ENCODE measurements at places on chromosomes 16 and 17.

DNA sequence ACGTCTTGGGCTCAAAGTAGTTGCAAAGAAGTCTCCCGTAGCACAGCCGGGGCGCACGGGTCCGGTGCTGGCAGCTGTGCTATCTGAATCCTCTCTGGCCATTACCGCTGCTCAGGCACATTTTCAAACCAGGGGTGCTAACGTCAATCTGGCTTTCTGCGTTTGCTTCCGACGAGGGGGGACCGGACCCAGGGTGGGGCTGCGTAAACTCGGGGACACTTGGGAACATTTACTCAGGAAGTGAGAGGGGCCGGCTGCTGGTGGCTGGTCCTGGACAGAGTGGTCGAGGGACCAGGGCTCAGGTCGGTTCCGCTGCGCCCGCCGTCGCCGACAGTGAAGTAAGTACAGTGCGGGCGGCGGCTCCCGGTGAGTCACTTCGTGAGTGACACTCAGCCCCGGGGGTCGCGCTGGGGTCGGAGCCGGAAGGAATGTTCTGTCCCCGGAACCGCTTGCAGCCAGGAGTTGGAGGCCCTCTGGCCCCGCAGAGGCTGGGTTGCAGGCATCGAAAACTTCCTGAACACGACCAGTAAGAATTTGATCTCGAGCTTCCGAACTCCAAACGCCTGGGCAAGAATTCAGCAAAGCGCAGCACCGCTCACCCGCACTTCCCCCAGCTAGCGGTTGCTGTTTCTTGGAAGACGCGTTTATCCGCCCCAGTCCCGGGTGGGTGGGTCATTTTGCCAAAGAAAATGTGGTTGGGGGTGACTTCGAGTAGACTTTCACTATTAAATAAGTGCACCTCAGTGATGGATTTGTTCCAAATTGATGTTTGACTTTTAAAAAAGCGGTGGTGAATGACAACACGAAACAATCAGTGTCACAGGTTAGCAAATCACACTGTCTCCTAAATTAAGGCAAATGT, 1.4 kb upstream of the HS3ST3B1 start:
- no peak for DNase-seq

- DNase-seq: no peak
Observed at GRCh38 chr17:21613071-21613429, 79.3 kb upstream of the KCNJ18 start.

GRCh38 chr17:4543557-4544026, 11.6 kb downstream of the MYBBP1A start:
- no peak for DNase-seq

DNA sequence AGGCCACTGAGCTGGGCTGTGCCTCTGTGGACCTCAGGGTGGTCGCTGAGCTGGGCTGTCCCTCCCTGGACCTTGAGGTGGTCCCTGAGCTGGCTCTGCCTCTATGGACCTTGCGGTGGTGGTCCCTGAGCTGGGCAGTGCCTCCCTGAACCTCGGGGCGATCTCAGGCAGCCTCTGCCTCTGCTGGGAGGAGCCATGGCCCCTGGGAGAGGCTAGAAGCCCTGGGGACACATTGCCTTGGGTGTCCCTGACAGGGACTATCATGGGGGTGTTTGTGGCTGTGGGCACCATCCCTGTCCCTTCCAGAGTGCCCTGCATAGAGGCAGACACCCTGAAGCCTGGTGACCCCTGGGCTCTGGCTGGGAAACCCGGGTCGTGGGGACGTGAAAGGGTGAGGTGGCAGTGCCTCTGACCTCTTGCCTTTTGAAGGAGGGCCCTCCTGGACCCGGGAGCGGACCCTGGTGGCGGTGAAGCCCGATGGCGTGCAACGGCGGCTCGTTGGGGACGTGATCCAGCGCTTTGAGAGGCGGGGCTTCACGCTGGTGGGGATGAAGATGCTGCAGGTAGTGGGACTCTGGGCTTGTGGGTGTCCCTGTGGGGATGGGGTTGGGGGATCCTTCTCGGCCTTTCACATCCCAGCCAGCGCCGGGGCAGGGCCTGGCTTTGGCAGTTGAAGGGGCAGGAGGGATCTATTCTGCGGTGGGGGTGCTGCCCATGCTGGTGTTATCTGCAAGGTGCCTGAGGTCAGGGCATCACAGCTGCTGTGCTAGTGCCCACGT, 1.8 kb downstream of the NME4 start:
- DNase-seq: no peak

DNA sequence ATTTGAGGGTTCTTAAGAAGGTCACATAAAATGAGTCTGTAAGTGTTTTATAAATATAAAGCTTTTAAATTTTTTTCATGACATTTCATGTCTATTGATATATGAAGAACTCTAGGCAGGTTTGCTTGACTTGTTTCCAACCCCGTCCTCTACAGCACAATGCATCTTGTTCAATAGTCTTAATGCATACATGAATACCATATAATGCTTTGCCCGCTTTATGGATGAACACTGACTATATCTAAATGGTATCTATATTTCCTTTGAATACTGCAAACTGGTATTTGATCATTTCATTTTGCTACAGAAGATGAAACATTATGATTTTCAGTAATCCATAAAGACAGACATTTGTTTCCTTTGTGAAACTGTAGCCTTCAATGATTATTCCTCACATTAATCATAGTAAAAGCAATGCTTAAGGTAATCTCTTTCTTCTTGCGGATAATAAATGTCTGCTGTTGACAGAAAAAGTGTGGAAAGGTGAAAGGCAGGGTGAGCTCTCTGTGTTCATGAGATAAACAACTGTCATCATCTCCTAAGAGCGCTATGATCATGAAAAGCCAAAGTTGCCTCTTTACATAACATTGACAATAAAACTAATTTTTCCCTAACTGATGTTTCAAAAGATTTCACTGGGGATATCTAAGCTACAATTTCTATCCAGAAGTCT, 645.1 kb downstream of the CDH8 start:
- DNase-seq: no peak

- DNase-seq: no peak
Observed at GRCh38 chr17:3400055-3400454, 1.8 kb upstream of the OR1E1 start.

DNA sequence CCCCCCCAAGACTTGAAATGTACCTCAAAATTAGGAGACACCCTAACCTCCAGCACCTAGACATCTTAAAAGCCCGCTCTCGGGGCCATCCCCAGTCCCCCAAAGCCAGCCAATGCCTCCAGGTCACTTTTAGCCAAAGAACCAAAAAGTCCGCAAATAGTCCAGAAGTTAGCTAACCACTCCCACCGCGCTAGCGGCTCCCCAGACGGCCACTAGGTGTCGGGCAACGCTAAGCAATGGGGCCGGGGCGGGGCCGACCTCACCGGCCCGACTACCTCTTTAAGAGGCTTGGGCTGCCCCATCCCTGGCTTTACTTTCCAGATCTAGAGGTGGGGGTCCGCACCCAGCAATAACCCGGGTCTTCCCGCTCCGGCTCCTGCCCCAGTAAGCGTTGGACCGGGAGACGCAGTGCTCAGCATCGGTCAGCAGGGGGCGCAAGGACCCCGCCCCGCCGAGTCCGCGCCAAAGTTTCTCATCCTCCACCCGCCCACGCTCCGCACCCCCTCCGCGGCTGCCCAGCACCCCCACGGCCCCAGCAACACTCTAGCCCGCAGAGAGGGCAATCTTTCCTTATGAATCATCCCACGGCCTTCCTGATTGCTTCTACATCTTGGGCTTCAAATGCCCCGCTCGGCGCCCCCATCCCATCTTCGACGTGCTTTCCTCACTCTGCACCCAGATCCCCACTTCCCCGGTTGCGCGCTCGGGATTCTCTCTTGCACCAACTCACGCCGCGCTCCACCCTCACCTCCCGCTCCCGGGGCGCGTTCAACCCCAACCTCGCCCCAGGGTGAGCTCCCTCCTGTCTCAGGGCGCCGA, 765 bp downstream of the COL1A1 start:
- no peak for DNase-seq

- no peak for DNase-seq
Observed at GRCh38 chr17:21082001-21082436, 39.2 kb upstream of the USP22 start.

GRCh38 chr17:72338847-72339790, 218.3 kb downstream of the SOX9 start:
- no peak for DNase-seq

DNA sequence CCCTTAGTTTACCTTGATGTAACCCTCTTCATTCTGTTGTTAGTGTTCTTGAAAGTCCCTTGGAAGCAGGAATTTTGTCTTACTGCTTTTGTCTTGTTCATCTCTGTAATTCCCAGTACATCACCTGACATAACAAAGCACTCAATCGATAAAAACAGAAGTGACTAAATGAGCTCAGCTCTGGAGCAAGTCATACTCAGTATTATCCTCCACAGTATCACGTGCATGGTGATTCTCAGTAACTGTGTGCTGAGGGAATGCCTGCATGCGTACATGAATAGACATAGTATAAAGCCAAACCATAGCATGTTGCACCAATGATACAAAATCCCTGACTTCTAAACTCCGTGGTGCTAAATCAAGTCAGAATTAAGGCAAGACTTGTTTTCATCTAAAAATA, 7.2 kb downstream of the KRT38 start:
- DNase-seq: no peak

DNA sequence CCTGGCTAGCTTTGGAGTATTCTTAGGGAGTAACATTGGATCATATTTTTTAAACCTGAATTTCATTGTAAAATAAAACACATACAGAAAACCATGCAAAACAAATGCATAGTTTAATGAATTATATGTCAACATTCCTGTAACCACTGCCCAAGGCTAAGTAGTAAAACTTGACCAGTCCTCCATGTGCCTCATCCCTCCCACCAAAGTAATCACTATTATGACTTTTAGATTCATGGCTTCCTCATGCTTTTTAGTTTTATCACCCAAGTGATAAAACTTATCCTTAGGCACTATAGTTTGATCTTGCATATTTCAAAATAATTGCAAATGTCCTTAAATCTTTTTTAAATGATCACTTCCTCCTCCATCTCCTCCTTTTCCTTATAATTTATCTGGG, 20.4 kb downstream of the PRKCA start:
- no peak for DNase-seq

DNA sequence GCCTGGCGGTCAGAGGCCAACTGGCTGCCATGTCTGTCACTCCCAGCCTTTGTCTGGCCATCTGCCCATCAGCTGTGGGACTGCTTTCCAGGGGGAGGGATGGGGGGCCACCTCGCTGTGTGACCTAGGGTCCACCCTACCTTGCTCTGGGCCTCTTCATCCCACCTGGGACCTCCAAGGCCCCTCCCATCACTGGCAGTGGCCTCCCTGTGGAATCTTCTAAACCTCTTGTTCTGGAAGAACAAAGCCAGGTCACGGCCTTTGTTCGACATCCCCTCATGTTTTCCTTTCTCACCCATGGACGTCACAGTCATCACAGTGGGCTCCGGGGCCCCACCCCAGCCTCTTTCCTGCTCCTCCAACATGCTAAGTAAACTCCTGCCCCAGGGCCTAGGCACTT, 24.0 kb downstream of the SPNS2 start:
- DNase-seq: no peak

DNA sequence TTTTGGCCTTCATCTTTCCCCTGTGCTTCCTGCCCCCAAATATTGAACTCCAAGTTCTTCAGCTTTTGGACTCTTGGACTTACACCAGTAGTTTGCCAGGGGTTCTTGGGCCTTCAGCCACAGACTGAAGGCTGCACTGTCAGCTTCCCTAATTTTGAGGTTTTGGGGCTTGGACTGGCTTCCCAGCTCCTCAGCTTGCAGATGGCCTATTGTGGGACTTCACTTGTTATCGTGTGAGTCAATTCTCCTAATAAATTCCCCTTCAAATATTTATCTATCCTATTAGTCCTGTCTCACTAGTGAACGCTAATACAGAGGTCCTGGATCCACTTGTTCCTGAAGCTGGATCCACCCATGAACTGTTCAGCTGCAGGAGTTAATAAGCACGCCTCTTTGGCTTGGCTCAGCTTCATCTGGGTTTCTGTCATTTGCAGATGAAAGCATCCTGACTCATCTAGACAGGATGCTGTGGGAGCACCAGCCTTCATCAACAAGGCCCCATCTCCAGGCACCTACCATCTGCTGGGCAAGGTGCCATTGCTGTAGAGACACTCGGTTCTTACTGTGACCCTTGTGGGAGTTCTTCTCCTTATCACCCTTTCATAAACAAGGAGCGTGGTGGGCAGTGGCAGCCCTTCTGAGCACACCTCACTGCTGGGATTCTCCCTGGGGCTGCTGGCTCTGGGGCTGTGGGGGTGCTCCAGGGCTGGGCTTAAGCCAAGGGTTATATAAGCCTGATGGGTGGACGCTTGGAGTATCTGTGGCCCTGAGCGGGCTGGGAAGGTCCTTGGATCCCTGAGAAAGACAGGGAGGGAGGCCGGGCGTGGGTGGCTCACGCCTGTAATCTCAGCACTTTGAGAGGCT, 23.1 kb downstream of the LAT start:
- DNase-seq: no peak

GRCh38 chr17:39183045-39183444, 14.4 kb downstream of the CACNB1 start:
- DNase-seq: no peak

- no peak for DNase-seq
Observed at GRCh38 chr17:66968916-66969315, 4.4 kb downstream of the CACNG4 start.

DNA sequence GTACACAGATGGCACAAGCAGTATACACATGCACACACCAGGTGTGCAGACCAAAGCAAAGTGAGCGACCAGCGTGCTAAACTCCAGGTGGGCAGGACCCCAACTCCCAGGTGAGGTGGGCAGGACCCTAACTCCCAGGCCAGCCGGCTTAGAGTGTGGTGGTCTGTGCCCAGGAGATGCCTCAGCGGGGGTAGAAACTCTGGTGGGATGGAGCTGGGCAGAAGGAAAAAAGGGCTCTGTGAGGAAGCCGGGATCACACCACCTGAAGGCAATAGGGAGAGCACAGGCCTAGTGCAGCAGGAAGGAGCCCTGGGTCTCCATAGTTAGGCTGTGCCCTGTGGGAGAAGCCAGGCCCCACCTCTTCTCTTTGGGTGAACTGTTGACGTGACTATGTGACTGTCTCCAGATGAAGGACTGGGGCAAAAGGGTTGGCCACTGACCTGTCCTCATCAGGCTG, 1.6 kb upstream of the FOXJ1 start:
- no peak for DNase-seq

DNA sequence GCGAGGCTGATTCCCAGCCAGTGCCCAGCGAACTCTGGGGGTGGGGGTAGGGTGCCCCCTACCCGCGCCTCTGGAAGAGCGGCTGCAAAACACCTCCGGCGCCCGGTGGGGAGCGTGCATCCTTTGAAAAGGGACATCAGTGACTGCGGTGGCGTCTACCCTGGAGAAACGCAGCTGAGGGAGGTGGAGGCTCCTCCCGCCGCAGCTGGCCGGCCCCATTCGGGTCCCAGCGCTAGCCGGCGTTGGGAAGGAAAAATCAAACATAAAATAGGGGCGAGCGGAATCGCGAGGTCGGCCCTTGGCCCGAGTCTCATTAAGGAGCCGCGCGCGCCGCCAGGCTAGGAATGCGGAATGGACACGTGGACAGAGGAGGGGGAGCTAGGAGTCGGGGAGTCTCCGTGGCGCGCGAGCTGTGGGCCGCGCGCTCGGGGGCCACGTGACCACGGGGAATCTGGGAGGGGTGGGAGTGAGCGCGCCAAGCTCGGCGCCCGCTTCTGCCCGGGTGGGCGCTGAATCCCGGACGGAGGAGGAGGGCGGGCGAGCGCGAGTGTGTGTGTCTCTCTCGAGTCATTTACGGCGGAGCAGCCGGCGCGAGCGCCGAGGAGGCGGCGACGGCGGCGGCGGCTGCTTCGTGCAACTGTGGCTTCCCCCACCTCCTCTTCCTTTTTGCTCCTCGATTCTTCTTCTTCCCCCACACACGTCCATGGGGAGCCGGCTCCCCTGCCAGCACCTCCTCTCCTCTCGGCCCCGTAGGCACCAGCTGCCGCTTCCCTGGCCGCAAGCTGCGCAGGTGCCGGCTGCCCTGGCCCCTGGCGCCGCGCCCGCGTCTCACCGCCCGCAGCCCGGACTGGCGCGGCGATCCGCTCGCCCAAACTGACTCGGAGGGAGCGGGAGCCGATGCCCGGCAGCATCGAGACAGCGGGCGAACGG, at the start of gene TMEM132E:
Gene TMEM132E (plus strand): TSS at position 566 of the 930 bp plus-strand sequence. CDS start 1,495 bp downstream, outside the sequence.
- no peak for DNase-seq
